DMS79 (cell line): ENCODE measurements at places on chromosomes 13 and 19.
A peak's percentile ranks its signal among the peaks of the same experiment; 100 is the strongest.

DNA sequence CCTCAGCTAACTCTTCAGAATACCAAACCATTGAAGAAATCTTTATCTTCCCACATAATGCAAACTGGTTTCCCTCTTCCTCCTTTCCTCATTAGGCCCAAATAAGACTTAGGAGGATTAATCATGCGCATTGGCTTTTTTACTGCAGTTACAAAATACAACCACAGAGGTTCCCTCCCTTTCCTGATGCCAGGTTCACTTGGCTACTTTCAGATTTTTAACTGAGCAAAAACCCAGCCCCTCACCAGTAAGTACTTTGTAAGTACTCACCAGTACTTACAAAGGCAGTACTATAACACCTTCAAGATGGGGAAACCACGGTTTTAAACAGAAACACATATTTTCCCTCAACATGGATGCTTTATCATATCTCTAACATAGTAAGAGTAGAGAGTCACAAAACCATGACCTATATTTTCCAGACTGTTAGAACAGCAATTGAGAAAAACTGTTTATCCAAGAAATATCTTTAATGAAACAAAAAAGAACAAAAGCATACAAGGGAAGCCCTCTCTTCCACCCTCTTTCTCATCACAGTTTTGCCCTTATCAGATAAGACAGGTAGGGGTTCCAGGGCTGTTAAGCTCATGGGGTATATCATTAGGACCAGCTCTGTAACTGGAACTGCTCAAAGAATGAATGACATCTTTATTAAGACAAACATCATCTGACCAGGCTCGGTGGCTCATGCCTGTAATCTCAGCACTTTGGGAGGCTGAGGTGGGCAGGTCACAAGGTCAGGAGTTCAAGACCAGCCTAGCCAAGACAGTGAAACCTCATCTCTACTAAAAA is 12.7 kb downstream of the FOXO1 start:
- DNase-seq: no peak

DNA sequence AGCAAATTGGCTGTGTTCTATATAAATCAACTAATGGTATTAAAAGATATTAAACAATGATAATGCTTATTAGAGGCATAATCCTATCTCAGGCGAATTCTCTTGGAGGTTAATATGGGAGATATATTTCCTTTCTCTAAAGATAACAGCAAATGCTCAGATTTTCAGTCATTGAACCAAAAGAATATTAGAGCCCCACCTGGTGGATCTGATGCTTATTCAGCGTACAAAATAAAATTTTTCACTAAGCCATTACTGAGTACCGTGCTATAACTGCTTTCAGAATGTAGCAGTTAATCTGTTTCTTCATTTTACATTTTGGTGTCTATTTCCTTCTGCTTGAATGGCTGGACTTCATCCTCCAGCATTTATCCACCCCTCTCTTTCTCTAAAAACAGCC is 143.3 kb upstream of the IPO5 start:
- DNase-seq: no peak

- no peak for DNase-seq
These were observed 284.5 kb upstream of the PCDH20 start for GRCh38 chr13:61700181-61700580.

DNA sequence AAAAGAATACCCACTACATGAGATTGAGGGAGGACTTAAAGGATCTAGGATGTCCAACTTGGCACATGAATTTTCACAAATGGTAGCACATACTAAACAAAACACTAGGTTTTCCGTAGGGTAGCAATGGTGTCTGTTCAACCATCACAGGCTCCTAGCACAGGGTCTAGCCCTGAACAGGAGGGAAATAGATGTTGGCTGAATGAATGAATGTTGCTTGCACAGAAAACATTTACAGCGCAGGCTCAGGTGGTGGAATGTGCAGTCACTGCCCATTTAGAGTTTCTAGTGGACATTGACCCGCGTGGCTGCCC is 1.9 kb upstream of the MYCBP2 start:
- DNase-seq: no peak

DNA sequence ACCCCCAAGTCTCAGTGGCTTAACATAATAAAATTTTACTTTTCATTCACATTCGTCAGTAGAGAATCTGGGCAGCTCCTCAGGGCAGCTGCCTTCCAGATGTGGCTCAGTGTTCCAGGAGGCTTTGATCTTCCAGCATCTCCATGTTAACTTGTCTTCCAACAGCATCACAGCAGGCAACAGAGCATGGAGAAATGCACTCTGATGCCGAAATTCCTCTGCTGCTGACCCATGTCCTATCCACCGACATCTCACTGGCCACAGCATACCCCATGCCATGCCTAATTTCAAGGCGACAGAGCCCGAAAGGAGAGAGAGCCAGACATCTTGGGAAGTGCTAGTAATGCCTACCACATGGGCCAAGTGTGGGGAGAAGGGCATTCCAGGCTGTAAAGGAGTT is 64.9 kb upstream of the MEDAG start:
- no peak for DNase-seq

GRCh38 chr19:42552086-42553065 is 24.1 kb upstream of the CEACAM1 start:
- no peak for DNase-seq

- DNase-seq: no peak
These were observed 8.8 kb upstream of the CLPP start for GRCh38 chr19:6352381-6353165.

DNA sequence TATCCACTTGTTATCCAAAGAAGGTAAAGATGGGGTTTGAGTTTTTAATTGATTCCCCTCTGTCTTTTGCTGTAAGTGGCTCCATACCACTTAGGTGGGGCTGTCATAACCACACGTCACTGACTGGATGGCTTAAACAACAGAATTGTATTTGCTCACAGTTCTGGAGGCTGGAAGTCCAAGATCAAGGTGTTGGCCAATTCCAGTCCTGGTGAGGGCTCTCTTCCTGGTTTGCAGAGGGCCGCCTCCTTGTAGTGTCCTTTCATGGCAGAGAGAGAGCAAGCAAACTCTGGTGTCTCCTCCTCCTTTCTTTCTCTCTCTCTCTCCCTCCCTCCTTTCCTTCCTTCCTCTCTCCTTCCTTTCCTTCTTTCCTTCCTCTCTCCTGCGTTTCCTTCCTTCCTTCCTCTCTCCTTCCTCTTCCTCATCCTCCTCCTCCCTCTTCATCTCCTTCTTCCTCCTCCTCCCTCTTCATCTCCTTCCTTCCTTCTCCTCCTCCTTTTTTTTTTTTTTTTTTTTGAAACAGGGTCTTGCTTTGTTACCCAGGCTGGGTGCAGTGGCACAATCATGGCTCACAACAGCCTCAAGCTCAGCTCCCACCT is 140.6 kb upstream of the RNF113B start:
- no peak for DNase-seq

DNA sequence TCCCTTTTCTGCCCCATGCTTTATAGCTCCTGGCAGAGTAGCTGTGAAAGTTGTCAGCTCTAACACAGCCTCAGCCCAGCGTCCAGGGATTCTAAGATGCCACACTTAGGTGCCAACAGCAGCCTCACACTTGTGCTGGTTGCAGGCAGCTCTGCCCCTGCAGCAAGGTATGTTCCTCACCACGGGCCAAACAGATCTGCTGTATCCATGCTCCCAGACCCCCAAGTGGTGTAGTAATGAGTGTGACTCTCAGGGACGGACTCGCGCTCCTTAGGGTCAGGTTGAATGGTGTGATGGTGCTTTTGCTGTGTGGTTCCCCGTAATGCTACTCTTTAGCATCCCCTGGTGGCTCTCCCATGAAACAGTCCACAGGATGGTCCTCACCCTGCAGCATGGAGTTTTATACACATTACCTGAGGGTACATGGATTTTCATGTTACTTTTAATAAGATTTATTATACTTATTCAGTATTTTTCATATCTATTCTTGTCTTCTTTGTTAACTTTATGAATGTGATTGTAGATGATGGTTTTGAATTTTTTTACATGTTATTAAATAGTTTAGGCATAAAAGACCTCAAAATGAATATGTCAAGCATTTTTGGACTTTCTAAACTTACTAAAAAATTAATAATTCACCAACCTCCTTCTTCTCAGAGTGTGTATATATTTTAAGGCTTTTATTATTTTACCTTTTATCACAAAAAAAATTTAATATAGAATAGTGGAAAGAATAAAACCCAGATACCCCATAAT is 232.5 kb downstream of the SLC7A1 start:
- DNase-seq: peak; percentile 5

- peak; percentile 100 for DNase-seq
These were observed 4.2 kb downstream of the ADPRHL1 start for GRCh38 chr13:113448885-113449692.

DNA sequence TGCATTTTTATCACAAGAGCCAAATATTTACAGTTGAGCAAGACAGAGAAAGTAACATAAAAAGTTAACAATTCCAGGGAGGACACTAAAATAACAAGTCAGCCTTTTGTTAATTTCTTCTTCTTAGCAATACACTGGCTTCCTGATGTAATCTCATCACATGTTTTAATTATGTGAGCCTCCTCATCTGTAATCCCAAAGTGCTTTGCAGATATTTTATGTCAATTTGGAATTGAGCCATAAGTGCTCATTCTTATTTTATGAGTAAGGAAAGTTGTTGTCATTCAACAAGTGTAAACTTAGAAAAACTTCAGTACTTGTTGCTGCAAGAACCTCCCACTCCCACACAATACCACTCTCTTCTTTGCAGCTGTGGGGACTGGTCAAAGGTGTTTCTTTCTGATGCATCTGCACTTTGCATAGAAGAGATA is 223.6 kb downstream of the GPC6 start:
- DNase-seq: no peak

DNA sequence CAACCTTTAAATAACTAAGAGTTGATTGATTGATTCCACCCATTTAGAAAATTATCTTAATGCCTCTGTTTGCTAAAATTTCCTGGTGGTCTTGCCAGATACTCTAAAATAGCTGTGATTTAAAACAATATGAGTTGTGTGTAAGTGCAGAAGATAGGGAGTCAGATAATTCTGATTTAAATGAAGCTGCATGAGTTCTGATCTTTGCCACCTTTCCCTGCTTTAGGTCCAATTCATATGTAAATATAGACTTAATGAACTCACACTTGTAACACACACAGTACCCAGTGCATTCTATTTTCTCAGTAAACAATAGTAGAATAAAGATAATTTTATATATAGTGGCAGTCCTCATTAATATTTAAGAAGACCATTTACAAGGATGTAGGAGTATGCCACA is 981.8 kb downstream of the SLITRK1 start:
- no peak for DNase-seq

DNA sequence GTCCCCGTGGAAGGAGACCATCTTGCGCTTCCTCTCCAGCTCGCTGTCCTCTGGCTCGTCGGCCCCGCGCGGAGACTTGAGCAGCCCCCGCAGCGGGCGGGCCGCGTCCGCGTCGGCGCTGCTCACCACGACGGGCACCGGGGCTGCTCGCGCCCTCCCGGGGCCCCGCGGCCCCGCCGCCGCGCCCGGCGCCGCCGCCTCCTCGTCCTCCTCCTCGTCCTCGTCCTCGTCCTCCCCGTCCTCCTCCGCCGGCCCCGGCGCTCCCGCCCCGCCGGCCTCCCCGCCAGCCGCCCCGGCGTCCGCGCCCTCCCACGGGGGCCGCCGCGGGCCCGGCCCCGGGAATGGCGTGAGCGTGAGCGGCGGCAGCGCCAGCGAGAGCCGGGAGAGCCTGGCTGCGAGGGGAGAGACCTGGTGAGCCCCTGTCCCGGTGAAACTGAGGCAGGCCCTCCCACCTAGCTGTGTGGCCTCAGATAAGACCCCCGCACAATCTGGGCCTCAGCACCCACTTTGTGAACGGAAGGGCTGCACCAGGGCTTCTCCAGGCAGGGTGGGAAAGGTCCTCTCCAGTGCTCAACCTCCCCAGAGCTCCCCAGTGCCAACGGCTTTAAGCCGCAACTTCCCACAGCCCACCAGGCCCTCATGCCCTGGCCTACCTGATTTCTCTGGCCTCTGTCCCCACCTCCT is 17.8 kb downstream of the LMTK3 start:
- no peak for DNase-seq

GRCh38 chr19:33388725-33389420 is 15.4 kb downstream of the CEBPG start:
- DNase-seq: no peak

- no peak for DNase-seq
These were observed 6.3 kb upstream of the F10 start for GRCh38 chr13:113116206-113116800.

GRCh38 chr13:109483284-109483683 is 303.1 kb downstream of the IRS2 start:
- no peak for DNase-seq
